Naive thymus-derived CD4-positive, alpha-beta T cell (primary cell): ENCODE measurements at places on chromosomes 5 and 9.
A peak's percentile ranks its signal among the peaks of the same experiment; 100 is the strongest.

DNA sequence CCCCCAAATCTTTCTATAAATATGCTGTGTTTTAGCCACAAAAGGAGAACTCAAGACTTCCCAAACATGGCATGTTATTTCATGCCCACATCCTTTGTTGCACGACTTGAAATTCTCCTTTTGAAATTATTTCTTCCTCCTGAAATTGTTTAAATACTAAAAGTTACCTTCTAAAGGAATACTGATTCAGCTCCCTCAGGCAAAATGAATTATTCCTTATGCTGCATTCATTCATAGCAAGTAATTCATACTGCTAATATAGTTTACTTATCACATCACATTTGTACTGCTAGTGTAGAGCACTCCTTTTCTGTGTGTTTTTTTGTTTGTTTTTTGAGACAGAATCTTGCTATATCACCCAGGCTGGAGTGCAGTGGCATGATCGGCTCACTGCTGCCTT is 45.7 kb downstream of the BHMT start:
- no peak for DNase-seq

DNA sequence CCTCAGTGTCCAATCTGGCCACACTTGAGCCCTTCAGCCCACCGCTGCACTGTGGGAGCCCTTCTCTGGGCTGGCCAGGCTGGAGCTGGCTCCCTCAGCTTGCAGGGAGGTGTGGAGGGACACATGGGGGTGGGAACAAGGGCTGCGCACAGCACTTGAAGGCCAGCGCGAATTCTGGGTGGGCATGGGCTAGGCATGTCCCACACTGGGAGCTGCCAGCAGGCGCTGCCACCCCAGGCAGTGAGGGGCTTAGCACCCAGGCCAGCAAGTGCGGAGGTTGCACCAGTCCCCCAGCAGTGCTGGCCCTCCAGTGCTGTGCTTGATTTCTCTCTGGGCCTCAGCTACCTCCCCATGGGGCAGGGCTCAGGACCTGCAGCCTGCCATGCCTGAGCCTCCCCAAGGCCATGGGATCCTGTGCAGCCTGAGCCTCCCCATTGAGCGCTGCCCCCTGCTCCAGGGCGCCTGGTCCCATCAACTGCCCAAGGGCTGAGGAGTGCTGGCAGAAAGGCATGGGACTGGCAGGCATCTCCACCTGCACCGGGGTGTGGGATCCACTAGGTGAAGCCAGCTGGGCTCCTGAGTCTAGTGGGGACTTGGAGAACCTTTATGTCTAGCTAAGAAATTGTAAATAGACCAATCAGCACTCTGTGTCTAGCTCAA is 148.2 kb downstream of the EMB start:
- no peak for DNase-seq

DNA sequence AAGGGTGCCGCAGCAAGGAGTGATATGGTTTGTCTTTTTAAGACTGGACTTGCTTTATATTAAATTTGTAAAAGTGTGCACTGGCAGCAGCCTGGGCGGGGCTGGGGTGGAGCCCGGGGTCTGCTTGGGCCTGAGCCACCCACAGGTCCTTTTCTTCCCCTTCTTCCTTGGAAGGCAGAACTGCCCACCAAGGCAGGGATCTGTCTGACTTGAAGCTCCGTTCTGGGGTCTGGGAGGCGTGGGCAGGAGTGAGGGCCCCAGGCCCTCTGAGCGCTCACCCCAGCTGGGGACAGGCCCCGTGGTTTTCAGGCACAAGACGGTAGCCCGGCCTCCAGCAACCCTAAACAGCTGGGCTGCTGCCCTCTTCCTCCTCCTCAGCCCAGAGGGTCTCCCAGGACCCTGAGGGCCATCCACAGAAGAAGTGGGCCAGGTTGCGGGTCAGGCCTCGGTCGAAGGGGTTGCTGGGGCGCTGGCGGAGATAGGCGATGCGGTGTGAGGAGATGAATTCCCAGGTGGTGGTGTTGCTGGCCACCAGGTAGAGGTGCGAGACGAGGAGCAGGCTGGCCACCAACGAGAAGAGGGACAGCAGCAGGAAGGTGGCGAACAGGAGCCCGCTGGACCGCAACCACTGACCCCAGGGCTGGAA is 3.0 kb downstream of the ZDHHC12 start:
- no peak for DNase-seq

GRCh38 chr9:109469646-109470358 is 28.3 kb downstream of the PTPN3 start:
- DNase-seq = peak; percentile 69

GRCh38 chr5:133990396-133990795 is 14.4 kb downstream of the VDAC1 start:
- DNase-seq = no peak
